ENCODE measurements at places on chromosomes 6 and 20. TPM values are rescaled to one million over a fixed set of nuclear protein-coding genes. Genes with fewer than 3 reads are reported as not detected.

DNA sequence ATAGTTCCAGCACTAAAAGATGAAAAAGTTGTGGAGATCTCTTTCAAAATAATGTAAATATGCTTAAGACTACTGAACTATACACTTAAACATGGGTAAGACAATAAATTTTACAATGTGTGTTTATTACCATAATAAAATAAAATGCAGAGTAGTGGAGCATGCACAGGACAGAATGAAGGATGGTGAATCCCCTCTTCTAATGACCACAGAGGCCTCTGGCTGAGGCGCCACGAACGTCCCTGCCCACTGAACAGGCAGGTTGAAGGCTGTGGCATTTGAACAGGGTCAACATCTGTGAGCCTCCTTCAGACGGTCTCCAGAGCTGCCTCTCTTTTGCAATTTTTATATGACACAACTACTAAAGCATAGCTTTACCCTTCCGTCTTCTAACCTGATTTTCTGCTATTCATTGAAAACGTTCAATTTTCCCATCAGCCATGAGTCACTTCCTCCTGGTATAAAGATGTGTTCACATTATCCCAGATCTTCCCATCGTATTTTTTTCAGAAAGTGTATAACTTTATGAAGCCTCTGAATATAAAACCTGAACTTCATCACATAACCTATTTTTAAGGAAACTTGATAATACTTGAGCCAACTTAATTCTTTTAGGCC is 37.8 kb downstream of the ADGRF4 start:
- no peaks in the 10 kb centered on the region for H3K4me1 ChIP-seq
- no peak overlapping the region for H3K4me3 ChIP-seq
- DNase-seq, result no peak
- H3K36me3 ChIP-seq, result no peaks in the 10 kb centered on the region

DNA sequence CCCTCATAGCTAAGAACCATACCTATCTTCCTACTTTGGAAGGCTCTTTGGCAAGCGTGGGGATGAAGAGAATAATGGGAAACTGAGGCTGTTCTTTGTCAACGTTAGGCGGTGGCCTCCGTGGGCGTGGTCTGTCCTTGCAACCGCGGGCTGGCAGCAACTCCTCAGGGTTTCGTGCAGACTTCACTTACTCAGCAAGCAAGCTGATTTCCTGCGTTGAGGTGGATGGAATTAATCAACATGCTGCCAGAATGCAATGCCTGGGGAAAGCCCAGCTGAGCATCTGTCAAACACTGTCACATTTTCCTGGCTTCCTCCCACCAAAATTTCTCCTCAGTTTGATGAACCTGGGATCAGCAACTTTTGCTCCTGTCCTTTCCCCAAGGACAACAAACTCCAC is 9.2 kb upstream of the IL17F start:
- H3K27ac ChIP-seq, result no peak overlapping the region
- DNase-seq, result peak; percentile 19
- peaks cover 32% of the 10 kb centered on the region for H3K4me1 ChIP-seq
- peaks cover 2% of the 10 kb centered on the region for H3K36me3 ChIP-seq
- no peak overlapping the region for H3K4me3 ChIP-seq

GRCh38 chr6:121920616-121921015 is 478.8 kb upstream of the HSF2 start:
- no peak for DNase-seq
- peaks cover 5% of the 10 kb centered on the region for H3K4me1 ChIP-seq
- no peak overlapping the region for H3K27ac ChIP-seq
- H3K4me3 ChIP-seq, result no peak overlapping the region
- H3K27me3 ChIP-seq, result no peaks in the 10 kb centered on the region

Gene NKX2-2
- not detected for total RNA-seq

DNA sequence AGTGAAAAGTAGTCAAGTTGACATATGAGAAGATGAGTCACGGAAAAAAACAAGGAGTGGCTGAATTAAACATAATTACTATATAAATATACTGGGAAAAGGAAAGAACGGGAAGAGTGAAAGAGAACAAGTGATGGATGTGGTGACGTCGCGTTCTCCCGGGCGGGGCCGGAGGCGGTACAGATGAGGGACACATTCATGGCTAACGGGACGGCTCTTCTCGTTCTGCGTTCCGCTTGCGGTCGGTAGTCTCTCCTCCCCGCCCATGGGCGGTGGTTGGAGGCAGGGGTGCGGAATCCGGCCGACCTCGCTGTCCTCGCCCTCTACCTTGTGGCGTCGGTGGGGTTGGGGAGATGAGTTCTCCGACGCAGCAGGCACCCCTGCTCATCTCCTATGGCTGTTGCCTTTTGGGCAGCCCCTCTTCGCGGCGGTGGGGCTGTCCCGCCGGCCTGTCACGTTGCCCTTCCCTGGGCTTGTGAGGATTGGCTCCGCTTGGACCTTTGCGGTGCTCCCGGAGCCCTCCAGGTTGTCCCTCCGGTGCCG is 22.5 kb downstream of the HLA-G start:
- H3K36me3 ChIP-seq, result no peaks in the 10 kb centered on the region
- H3K27ac ChIP-seq, result no peak overlapping the region
- peak overlapping the region; percentile 54 for H3K4me3 ChIP-seq
- peaks cover 29% of the 10 kb centered on the region for H3K4me1 ChIP-seq

DNA sequence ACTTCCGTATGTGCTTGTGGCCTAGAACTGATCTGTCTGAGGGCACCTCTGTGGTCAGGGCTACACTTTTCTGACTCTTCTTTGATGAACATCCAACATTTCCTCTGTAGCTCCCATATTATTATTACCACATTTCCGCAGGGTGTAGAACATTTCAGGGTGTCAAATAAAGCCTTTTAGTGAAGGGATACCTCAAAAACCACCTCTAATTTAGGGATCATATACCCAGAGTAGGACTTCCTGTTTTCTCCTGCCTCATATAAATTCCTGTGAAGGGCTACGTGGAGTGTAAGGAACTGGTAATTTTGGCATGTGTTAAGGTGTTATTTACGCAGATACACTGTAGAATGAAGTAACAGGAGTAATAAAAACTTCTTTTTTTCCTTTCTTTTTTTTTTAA is 5.5 kb upstream of the MUC22 start:
- H3K4me1 ChIP-seq, result peaks cover 17% of the 10 kb centered on the region
- H3K27me3 ChIP-seq, result peaks cover 14% of the 10 kb centered on the region
- H3K27ac ChIP-seq, result no peak overlapping the region
- DNase-seq, result no peak

DNA sequence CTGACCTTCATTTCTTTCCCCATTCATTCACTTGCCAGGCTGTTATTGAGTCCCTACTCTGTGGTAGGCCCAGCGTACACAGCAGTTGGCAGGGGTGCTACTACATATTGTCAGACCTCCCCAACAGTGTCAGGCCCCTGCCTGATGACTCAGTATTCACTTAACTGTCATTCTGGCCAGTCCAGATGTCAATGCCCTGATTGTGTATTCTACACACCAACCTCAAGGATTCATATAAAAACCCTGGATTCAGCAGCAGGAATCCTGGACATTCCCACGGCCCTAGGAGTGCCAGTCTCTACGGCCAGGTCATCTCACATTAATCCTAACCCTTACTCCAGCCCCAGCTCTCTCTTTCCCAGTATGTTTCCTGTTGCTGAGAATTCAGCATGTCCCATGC is 151.5 kb downstream of the TASP1 start:
- H3K4me3 ChIP-seq, result no peak overlapping the region
- no peak for DNase-seq
- H3K36me3 ChIP-seq, result peaks cover 4% of the 10 kb centered on the region

Gene PTCRA
- total RNA-seq, result not detected

Gene BMP5
- not detected for total RNA-seq

- no peak overlapping the region for H3K27ac ChIP-seq
These were observed 15.6 kb upstream of the UQCC2 start for GRCh38 chr6:33727126-33727525.

GRCh38 chr6:140441256-140441655 is 1066.8 kb upstream of the CITED2 start:
- H3K4me1 ChIP-seq, result no peaks in the 10 kb centered on the region
- peaks cover 4% of the 10 kb centered on the region for H3K27me3 ChIP-seq
- no peaks in the 10 kb centered on the region for H3K36me3 ChIP-seq
- no peak overlapping the region for H3K27ac ChIP-seq
- H3K4me3 ChIP-seq, result no peak overlapping the region

DNA sequence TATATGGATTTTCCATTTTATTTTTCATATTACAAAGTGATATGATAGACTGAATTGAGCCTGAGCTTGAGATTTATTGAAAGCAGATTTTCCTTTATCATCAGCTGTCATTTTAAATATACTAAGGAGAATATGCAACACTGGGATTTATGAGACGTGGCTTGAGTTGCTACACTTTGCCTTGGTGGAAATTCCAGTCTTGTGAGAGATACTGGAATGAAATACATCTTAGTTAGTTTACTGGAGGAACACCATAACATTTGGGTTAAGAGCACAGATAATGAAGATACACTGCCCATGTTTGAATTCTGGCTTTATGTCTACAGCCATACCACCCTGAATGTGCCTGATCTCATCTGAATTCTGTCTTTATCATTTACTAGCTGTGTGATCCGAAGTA is 86.5 kb upstream of the IFNGR1 start:
- no peak overlapping the region for H3K4me3 ChIP-seq
- H3K27ac ChIP-seq, result no peak overlapping the region
- peaks cover 9% of the 10 kb centered on the region for H3K27me3 ChIP-seq

DNA sequence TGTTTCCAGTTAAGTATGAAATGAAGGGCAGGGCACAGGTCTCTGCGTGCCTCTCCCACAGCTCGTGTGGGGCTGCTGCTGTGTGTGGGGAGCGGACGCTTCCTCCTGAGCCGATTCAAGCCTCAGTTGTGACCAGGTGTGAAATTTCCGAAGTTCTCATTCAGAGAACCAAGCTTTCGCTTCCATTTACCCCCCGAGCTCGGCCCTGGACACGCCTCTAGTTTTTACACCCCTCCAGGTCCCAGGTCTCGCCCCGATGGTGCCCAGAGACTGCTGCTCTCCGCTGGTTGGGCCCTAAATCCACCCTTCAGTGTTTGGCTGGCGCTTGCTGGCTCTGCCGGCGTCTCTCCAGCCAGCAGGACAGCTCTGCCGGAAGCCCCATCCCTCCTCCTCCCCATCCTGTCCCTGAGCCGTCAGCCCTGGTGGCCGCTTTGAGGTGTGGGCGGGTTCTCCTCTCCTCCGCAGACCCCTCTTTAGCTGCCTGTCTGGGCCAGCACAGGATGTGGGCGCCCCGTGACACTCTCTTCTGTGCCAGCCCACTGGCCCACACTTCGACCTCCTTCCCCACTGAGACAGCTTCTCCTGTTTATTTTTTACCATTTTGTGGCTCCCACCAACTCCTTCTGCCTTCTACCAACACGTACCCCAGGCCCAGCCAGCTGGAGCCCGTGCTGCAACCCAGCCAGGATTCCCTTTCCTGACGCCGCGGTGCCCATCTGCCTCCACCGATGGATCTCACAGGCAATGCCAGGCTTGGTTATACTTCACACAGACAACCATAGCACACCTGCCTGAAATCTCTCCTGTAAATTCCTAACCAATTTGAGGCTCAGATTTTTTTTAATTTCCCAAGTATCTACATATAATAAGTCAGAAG is 142.8 kb downstream of the DLL1 start:
- peak overlapping the region; percentile 59 for H3K27ac ChIP-seq
- H3K36me3 ChIP-seq, result no peaks in the 10 kb centered on the region
- H3K4me1 ChIP-seq, result peaks cover 17% of the 10 kb centered on the region
- DNase-seq, result peak; percentile 22

- no peak for DNase-seq
- peaks cover 1% of the 10 kb centered on the region for H3K27me3 ChIP-seq
- no peak overlapping the region for H3K27ac ChIP-seq
- H3K4me1 ChIP-seq, result no peaks in the 10 kb centered on the region
- no peak overlapping the region for H3K4me3 ChIP-seq
These were observed 251.2 kb downstream of the GJA1 start for GRCh38 chr6:121686611-121687023.

Gene LY6G6D
- not detected for total RNA-seq

Gene TOMM6
- 338 TPM for total RNA-seq

Gene SOX4
- total RNA-seq, result 1.5 TPM

GRCh38 chr20:17343656-17344452 is 117.0 kb downstream of the PCSK2 start:
- no peak overlapping the region for H3K27ac ChIP-seq
- peaks cover 1% of the 10 kb centered on the region for H3K27me3 ChIP-seq
- no peak for DNase-seq
- no peaks in the 10 kb centered on the region for H3K4me1 ChIP-seq

Gene RWDD2A
- 0.98 TPM for total RNA-seq

Gene CLIC5
- total RNA-seq, result 1.3 TPM

GRCh38 chr20:57598060-57598459 is 22.2 kb downstream of the ZBP1 start:
- peaks cover 9% of the 10 kb centered on the region for H3K4me1 ChIP-seq
- DNase-seq, result no peak
- peaks cover 34% of the 10 kb centered on the region for H3K27me3 ChIP-seq
- no peak overlapping the region for H3K27ac ChIP-seq
- no peaks in the 10 kb centered on the region for H3K36me3 ChIP-seq

- H3K36me3 ChIP-seq, result no peaks in the 10 kb centered on the region
- DNase-seq, result no peak
- no peak overlapping the region for H3K27ac ChIP-seq
- no peaks in the 10 kb centered on the region for H3K4me1 ChIP-seq
- H3K4me3 ChIP-seq, result no peak overlapping the region
- H3K27me3 ChIP-seq, result no peaks in the 10 kb centered on the region
These were observed 637.8 kb upstream of the EYS start for GRCh38 chr6:66344796-66345195.

DNA sequence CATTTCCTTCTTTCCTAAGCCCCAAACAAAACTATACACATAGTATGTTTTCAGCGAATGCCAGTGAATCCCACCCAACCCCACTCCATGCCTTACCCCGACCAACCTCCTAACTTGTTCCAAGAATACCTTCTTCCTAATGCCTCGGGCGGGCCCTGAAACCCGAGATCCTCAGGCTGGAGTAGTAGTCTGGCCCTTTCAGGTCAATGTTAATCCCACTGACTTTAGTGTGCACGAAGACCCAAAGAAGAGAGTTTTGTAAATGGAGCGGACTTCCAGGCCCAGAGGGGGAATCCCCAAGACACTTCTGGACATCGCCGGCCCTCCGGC is 394 bp downstream of the YIPF3 start:
- H3K4me3 ChIP-seq, result no peak overlapping the region
- H3K4me1 ChIP-seq, result peaks cover 20% of the 10 kb centered on the region
- H3K27ac ChIP-seq, result no peak overlapping the region

DNA sequence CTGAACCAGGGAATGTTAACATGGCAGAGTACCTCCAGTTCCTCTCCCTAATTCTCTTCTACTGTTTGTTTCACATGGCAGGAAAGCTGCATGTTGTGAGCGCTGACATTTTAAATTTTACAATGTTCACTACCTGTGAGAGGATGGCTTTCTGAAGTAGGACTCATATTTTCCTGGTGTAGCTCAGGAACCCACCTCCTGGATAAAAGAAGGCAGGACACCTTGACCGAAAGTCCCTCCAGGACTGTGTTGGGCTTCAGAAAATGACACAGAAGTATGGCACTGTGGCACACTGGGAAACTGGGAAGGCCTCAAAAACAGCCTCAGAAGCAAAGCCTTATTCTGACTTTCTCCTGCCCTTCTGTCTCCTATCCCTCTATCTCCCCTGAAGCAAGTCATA is 33.3 kb downstream of the PTPRK start:
- no peaks in the 10 kb centered on the region for H3K36me3 ChIP-seq
- peaks cover 1% of the 10 kb centered on the region for H3K27me3 ChIP-seq
- no peak overlapping the region for H3K4me3 ChIP-seq
- H3K27ac ChIP-seq, result no peak overlapping the region
- H3K4me1 ChIP-seq, result peaks cover 7% of the 10 kb centered on the region
- no peak for DNase-seq
